ENCODE measurements at places on chromosomes 7 and 10. TPM values are rescaled to one million over a fixed set of nuclear protein-coding genes. Genes with fewer than 3 reads are reported as not detected.

Gene PHKG1
- 0.48 TPM for total RNA-seq

Gene MEOX2
- not detected for total RNA-seq

Gene CALHM3
- 0.50 TPM for total RNA-seq

Gene STEAP1B
- 0.17 TPM for total RNA-seq

Gene FXYD4
- not detected for total RNA-seq

Gene UTF1
- not detected for total RNA-seq

Gene VAX1
- 1.3 TPM for total RNA-seq

Data from A549 treated with Hydrocortisone at 1 μM for 4 hours (cell line).